WTC11 (cell line): ENCODE measurements at places on chromosomes 3 and 15. TPM values are rescaled to one million over a fixed set of nuclear protein-coding genes. Genes with fewer than 3 reads are reported as not detected.

- no peak for DNase-seq
Measured at GRCh38 chr3:134823679-134824078, 28.6 kb downstream of the EPHB1 start.

- no peak for DNase-seq
Measured at GRCh38 chr3:138355071-138355470, 6.7 kb downstream of the MRAS start.

GRCh38 chr3:66110840-66111239 is 72.1 kb upstream of the MAGI1 start:
- DNase-seq = peak; percentile 16

DNA sequence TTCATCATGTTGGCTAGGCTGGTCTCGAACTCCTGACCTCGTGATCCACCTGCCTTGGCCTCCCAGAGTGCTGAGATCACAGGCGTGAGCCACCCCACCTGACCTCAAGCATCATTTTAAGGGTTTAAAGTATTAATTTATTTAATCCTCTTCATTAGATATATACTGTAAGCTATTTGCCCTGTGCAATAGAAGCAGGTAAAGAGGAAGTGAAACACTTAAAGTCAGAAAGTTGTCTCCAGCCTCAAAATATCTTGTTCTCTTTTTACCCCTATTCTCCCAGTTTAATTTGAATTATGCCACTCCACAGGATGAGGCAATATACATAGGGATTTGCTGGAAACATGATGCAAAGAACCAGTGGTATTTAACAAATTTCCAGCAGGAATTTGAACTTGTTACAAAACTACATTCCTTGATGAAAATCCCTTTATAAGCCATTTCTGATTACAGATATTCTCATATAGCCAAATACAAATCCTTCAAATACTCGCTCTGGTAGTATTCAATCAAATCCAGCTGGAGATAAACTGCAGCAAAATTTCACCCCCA is 2.0 kb downstream of the NDUFB5 start:
- no peak for DNase-seq

The LRRIQ4 gene
- 0.09 to 0.34 TPM (median 0.18 TPM) in 3 replicates for total RNA-seq

The PCOLCE2 gene
- total RNA-seq = 13.5 to 13.7 TPM (median 13.7 TPM) in 3 replicates

The MLF1 gene
- total RNA-seq = 22.3 to 35.6 TPM (median 31.9 TPM) in 3 replicates
